ENCODE measurements at places on chromosomes 2 and 18.

- DNase-seq = no peak
These were observed 40.9 kb downstream of the GYPC start for GRCh38 chr2:126696644-126697520.

DNA sequence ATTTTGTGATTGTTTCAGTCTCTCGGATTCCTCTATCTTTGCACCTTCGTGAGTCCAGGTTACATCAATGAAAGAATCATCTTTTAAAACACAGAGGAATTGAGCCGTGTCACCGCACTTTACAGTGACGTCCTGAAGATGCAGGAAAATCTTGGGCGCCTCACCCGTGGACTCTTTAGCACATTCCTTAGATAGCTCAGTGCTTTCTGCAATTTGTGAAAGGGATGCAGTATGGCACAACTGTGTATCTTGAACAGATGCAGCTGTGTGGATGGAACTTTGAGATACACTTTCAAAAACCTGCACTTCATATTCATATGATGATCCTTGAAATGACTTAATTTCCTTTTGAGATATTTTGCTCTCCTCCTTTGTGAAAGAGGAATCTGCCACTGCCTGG is 50.9 kb downstream of the TTN start:
- no peak for DNase-seq

- DNase-seq = no peak
These were observed 91.9 kb upstream of the FN1 start for GRCh38 chr2:215527736-215528135.

DNA sequence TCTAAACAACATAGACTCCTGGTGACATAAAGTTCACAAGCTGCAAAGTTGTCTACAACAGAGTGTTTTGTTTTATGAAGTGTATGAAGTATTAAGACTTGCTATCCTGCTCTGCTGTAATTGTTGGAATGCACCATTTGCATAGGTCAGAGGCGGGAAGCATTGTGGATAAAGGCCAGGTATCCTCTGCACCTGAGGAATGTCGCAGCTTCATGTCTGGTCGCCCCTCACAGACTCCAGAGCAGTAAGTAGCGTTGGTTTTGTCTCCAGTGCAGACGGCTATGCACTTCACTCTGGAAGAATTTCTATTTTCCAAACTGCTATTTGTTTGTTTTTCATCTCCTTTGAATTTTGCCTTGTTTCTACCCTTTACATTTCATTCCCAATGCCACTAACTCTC is 63.1 kb downstream of the UNC80 start:
- no peak for DNase-seq

- no peak for DNase-seq
These were observed 245.7 kb downstream of the LOXHD1 start for GRCh38 chr18:46411191-46411828.
